ENCODE measurements at places on chromosomes 4 and X.

DNA sequence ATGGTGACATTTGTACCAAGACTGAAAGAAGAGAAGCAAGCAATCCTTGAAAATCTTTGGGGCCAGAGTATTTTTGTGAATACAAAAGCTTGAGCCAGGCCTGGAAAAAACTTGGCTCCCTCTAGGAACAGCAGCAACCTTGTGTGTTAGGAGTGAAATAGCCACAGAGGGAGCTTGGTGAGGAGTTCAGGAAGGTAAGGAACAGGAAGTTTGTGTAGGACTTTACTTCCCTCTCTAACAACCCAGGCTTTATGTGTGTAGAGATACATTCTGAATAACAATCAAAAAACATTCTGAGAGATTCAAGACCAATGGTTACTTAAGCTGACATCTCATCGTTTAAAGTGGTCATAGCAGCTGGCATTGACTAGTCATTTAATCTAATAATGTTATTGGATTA, 668.5 kb downstream of the PCDH18 start:
- peak; percentile 34 for DNase-seq

DNA sequence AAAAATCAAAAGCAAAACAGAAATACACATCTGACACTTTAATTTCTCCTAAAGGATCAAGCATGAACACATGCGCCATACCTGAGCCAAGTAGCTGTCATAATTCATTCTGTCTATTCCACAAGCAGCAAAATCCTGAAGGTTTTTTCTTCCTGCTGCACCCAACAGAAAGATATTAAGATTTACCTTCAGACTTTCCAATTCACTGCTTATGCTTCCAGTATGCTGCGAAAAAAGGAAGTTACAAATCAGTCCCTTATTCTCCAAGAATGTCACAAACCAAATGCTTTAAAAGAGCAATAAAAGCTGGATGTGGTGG, 29.2 kb upstream of the FGFBP2 start:
- DNase-seq, result no peak

DNA sequence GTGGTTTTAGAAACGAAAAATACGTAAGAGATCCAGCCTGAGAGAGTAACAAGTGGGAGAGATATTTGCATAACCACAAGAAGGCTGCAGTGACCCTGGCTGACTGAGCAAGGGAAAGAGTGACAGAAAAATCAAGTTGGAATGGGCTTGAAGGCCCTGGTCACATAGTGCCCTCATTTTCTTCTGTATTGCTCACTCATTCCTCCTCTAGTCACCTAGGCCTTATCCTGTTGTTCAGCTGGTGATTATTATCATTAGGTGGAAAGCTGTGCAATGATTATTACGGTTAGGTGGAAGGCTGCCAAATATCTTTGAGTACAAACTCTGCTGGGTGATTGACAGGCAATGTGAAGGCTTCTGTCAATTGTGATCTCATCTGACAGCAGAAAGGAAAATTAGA, 2384.1 kb downstream of the PCDH7 start:
- no peak for DNase-seq

DNA sequence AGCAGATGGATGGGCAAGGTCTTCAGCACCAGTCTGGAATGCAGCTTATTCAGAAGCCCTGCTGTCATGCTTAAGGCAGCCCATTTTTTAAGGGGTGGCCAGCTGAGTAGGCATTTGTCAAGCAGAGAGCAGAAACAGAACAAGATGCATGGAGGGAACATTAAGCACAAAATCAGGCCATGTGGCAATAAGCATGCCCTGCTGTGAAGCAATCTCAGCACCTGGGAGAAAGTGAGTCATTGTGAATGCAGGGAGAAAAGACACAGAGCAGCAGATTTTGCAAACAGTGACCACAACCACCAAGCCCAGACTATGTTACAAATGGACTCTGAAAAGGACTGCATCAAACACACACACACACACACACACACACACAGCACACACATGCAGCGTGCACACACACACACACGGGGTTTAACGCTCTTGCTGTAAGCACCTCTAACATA, 94.1 kb upstream of the GALNT7 start:
- DNase-seq, result peak; percentile 88

GRCh38 chrX:115344885-115345614, 55.5 kb downstream of the LUZP4 start:
- DNase-seq, result peak; percentile 68

DNA sequence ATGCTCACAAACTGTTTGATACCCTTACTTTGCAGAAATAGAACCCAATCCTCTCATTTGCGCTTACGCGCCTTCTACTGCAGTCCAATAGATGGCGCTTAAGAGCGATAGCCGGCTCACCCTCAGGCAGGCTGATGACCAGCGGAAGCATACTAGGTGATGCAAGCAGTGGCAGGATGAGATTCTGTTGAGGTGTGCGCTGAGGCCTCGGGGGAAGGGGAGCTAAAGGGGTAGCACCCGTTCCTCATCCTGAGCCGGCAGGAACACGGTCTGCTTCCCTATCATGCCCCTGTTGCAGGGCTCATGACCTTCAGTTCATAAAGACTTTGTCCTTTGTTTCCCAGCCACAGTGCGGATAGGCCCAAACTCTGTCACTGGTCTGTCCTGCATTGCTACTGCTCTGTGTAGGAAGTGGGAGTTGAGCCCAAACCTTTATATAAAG, 628.9 kb downstream of the TLL1 start:
- DNase-seq, result peak; percentile 84

GRCh38 chr4:151922306-151922705, 161.5 kb upstream of the GATB start:
- DNase-seq, result no peak

DNA sequence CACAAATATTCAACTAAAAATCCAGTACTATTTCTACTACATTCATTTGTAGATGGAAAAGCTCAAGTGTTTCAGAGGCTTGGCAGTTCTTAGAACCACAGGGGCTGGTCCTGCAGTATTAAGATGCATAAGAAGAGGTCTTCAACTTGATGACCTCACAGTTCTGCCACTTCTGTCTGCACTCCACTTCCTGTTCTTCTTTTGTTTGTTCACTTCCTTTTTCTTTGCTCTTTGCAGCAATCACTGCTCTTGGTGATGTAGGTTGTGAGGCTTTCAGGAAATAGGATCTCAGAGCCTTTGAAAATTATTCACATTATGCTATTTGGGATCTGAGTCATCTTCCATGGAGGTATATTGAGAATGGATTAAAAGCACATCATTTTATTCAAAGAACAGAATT, 602.0 kb upstream of the CPEB2 start:
- no peak for DNase-seq

DNA sequence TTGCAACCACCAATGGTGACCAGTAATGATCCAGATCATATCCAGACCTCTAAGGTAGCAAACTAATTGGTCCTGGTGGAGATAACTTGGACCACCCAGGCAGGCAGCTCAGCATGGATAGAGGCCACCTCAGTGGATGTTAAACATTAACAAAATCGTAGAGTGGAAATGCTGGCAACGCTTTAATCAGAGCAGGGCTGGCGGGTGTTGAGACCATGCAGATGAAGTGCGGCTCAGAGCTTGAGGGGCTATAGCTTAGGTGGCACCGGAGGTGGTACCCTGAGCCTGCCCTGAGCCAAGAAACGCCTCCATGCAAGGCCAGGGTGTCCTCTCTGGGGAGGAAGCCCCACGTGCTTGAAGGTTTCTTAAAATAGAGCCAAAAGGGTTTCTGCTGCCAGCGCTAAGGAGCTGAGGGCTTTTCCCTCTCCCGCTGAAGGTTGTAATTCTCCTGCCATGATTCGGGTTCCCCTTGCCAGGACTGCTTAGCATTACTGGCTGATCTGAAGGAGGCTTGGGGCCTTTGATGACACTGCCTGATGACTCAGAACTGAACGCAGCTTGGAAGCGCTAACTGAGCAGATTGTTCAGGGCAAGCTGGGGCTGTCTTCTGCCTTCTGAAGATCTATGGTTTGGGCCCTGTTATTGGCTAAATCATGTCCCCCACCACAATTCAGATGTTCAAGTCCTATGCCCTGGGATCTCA, 177.8 kb upstream of the ATP6AP2 start:
- no peak for DNase-seq

DNA sequence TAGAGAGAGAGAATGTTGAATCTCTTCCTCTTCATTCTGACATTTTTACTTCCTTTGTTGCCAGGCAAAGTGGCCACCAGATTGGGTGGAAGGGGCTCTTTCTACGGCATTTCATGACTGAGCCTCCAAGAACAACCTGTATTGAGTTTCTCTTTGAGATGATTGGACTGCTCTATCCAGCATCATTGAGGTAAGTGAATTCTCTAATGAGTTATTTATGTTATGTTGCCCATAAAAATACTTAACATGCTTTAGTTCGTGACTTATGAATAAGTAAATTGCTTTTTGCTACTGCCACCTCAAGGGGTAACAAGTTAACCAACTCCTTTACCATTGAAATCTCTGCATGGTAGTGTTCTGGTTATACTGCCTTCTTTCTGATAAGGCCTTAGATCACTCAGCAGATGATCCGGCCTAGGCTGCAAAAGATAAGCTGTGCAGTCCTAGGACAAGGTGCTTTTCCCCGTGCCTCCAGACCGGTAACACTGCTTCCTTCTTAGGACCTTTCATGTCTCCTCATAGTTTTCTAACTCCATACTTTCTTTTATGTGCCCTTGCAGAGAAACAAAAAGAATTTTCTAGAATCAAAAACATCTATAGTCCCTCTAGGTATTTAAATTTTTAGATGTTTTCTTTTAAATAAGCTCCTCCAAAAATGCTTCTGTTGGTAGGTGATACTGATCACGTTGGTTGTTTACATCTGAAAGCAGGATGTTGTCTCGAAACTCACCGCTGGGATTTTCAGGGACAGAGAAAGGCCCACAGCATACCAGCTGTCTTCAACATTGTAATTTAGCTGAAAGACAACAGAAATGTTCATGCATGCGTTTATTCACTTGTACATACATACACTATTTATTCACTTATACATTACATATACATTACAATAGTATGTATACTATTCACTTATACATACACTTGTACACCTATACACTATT, 157.1 kb upstream of the RBPJ start:
- DNase-seq, result no peak

- no peak for DNase-seq
These were observed 17.5 kb downstream of the BRWD3 start for GRCh38 chrX:80792205-80792604.

- DNase-seq, result no peak
These were observed 579.2 kb downstream of the BCOR start for GRCh38 chrX:39518476-39519029.

- no peak for DNase-seq
These were observed 42.7 kb downstream of the CNOT6L start for GRCh38 chr4:77776182-77777134.

DNA sequence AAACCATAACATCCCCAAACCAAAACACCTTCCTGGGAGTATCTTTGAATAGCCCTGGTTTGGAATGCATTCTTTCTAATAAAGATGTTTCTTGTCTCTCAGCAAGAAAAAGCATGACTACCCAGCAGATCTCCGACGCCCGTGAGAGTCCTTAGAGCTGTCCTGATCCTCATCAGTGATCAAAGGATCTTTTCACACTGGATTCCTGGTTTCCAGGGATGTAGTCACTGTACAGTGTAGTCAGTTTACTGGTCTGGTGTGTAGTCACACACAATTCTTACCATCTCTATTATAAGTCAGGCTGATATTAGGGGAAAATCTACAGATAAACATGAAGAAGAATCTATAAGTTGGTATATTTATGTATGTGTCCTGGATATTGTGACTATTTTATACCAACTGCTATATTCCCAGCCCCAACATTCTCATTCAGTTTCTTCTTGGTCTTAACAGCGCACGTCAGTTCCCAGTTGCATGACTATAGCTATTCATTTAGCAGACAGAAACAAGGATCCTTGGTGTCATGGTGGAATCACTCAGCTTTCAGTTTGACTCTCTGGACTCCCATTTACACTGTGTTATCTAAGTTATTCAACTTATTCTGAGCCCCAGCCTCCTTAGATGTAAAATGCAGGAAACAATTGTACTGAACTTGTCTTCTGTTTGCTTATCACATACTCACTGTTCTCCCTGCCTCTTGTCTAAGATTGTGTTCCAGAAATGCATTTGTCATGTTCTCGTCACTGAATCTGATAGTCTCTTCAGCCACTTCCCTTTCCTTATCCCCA, 68.3 kb downstream of the SLIT2 start:
- no peak for DNase-seq

- no peak for DNase-seq
These were observed 5.2 kb downstream of the TFE3 start for GRCh38 chrX:49037883-49038475.

GRCh38 chr4:10050261-10050661, 29.0 kb upstream of the SLC2A9 start:
- DNase-seq, result no peak

DNA sequence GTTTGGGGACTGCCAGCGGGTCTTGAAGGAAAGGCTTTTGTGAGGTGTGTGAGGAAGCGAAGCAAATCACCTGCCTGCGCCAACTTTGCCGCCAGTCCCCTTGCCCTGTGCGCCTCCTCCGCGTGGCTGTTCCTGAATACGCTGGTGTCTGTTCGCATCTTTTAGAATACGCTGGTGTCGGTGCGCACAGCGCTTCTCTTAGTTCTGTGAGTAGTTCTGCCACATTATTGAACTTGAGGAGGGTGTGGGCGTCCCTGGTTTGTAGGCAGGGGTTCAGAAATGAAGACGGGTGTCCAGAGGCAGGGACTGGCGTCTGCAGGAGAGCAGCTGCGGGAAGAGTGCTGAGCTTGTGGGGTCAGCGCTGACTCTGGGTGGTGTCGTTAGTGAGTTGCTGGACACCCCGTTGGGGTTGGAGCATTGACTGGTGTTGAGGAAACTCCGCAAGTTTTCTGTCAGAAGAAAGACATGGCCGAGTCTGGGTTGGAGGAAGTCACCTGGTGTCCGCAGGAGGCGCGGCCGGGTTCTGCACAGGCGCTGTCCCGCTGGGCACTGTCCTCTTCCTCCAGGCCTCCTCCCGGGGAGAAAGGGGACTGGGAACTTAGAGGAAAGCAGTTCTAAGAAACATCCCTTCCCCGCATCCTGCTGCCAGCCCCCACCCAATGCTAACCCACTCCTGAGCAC, 930 bp downstream of the ZNF718 start:
- DNase-seq, result peak; percentile 74

- no peak for DNase-seq
These were observed 8.1 kb downstream of the JAKMIP1 start for GRCh38 chr4:6192245-6192644.

- peak; percentile 44 for DNase-seq
These were observed 24.6 kb downstream of the NAP1L5 start for GRCh38 chr4:88672987-88673386.

- no peak for DNase-seq
These were observed 40.3 kb downstream of the PDGFC start for GRCh38 chr4:156931267-156931666.

DNA sequence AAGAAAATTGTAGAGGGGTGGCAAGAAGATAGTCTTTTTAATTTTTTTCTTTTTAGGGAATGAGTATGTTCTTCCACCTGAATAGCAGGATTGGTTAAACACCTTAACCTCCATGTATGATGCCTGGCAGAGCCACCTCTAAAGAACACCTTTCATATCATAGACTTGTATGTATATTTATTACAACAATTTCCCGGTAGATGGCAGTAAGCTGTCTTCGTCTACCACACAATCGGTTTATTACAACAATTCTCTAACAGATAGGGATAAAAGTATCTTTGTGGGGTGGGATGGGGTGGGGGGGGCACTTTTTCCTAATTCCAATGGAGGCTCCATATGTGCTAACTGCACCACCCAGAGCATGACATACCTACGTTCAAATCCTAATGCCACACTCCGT, 255.5 kb downstream of the LDB2 start:
- no peak for DNase-seq
